Activated T-helper 1 cell treated with Interleukin-2 at 50 U/mL for 16 hours (primary cell): ENCODE measurements at places on chromosomes 1 and 21.

GRCh38 chr1:89608319-89608983 lies 24.5 kb upstream of the LRRC8C start:
- DNase-seq, result peak; percentile 59

DNA sequence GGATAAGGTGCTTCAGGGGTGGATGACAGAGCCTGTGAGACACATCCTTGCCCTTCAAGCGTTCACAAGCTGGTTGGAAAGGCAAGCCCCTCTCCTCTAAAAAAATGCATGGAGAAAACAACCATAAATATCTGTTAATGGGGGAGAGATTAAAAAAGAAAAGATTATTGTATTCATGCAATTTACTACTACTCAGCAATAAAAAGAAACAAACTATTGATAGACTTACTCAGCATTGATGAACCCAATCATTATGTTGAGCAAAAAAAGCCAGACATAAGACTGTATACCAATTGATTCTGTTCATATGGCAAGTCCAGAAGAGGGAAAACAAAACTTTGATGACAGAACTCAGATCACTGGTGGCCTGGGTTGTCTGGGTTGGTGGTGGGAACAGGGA lies 138.7 kb upstream of the IRF2BP2 start:
- no peak for DNase-seq

DNA sequence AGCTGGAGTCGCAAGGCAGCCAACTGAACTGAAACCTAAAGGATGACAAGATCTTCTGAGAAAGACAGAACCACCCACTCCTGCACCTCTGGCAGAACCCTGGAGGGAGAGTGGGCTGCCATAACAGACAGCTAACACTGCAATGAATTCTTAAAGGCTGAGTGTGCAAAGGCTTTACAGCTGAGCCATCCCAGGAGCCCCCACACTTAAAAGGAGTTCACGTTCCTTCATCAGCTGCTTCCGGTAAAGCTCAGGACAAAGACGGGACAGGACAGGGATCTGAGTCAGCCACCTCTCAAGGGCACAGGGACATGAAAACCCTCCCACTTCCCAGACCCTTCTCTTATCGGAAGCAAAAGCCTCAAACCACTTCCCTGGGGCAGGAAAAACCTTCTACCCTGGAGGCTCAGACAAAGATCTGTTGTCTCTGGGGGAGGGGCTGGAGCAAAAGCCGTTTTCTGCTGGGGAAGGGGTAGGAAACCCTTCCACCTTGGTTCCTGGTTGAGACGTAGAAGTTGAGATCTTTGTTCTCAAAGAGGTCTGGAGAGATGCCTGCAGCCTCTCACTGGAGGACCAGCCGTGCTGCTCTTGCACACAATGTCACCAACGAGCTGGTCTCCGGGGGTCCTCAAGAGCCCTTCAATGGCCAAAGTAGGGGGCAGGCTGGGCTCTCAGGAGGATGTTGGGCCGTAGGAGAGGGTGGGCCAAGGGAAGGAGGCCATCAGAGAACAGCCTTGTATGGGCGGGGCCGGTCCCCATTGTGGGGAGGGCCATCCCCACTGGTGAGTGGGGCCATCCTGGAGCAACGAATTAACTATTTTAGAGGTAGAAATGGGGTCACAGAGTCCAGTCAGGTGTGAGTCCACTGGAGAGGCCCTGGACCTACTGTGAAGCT lies 452.4 kb downstream of the PTPRU start:
- no peak for DNase-seq

GRCh38 chr1:51518586-51519047 lies 449 bp downstream of the EPS15 start:
- DNase-seq, result peak; percentile 30

DNA sequence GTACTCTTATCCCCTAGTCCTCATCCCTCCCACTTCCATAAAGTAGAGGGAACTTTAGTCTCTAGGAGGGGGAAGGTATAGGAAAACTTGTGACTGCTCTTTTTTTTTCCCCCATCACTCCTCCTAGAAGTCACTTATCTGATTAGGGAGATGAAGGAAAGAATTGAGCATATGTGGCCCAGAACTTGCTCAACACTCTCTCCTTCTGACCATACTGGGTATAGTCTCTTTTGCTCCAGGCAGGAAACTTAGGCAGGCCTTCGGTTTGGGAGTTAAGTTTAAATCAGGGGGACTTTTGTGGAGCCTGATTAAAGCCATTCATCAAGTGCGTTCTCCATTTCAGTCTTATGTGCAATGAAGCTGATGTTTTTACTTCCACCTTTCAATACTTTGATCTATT lies 5.8 kb downstream of the UBE2U start:
- DNase-seq, result no peak

GRCh38 chr1:26029864-26030481 lies 8.4 kb downstream of the EXTL1 start:
- DNase-seq, result no peak

GRCh38 chr1:180973369-180973768 lies 49.3 kb downstream of the STX6 start:
- no peak for DNase-seq

DNA sequence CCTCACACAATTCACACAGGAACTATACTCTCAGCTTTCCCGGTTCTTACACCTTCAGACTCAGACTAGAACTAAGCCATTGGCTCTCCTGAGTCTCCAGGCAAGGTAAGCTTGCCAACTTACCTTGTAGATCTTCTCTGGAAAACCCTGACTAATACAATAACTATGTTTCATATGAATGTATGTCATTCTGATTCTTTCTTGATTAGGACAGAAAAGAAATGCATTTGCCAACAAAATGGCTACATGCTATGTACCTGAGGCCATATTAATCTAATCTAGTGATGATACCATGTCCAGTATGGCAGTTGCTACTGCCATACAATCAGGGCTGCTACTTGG lies 9.8 kb upstream of the ZSWIM5 start:
- DNase-seq, result no peak

DNA sequence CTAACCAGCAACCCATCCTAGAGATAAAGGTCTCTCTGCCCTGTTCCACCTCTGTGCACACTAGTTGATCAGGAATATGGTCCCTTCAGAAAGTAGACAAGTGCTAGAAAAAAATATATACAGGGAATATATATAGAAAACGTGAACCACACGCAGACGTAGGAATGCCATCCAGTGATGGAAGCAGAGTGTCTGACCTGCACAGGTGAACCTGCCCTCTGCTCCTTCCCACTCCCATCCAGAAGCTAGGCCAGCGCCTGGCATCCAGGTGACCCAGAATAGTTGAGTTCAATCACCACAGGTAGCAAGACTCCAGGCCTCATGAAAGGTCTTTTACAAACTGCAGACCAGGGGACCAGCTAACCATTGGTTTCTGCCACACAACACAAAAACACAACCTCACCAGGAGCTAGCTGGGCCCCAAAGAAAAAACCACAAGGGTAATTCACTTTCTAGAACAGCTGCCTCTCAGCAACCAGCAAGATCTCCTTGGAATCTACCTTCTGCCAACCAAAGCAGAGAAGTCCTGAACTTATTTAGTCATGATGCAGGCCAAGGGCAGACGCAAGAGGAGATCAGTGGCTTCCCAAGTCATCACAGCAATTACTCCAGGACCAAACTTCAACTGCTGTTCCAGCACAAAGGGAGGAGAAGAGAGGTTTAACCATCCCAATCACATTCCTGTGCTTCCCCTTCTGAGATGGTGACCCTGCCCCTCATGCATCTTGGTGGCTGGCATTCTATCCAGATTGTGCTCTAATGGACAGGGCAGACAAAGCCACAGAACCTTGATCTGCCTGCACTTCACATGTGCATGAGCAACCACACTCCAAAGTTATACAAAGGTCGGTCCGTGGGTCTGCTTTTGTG lies 53.0 kb downstream of the GPR161 start:
- DNase-seq, result no peak

DNA sequence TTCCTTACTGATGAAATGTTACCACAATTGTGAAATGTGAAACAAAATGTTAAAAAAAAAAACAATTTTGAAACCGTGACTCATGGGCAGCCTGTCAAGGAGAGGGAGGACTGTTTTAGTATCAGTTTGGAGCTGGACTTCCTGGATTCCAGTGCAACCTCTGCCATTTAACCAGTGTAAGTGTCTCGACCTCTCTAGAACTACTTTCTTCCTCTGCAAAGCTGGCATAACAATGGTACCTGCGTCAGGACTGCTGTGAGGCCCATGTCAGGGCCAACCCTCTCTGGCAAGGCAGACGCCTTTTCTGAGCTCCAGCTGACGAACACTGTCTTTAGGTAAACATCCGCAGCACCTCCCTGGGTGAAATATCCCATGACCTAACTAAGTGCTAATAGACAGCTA lies 20.9 kb downstream of the URB1 start:
- DNase-seq, result no peak

DNA sequence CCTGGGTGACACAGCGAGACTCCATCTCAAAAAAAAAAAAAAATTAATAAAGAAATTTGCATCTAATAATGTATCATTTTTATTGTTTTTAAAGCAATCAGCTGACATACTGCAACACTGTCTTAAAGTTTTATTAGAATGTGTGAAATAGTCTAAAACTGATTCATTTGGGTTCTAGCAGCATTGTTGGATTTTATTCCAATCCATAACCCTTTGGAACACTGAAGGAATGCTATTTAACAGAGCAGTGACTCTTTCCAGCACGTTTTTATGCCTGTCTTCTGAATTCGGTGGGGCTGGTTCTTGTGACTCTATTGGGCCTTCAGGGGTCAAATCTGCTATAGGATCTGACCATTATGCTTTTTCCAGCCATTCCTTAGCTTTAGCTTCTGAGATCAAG lies 18.2 kb upstream of the FMO4 start:
- no peak for DNase-seq

GRCh38 chr1:31244326-31244725 lies 4.6 kb upstream of the NKAIN1 start:
- no peak for DNase-seq

DNA sequence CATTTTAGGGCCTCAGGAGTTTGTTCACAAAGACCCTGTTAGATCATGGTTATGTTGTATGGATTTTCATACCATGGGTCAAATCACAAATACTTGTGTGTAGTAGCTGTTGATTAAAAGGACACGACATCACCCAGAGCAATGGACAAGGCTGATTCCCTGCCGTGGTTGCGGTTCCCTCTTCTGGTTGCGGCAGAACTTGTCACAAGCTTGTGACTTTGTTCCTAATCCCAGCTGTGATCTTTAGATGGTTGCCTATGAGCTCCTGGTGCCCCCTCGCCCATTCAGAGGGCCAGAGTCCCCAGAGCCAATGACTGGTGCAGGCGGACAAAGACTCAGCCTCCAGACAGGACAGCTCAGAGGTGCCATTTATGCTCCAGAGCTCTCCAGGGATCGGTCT lies 11.8 kb upstream of the SDHB start:
- DNase-seq, result no peak

GRCh38 chr1:97488530-97488929 lies 432.3 kb downstream of the DPYD start:
- DNase-seq, result no peak

GRCh38 chr21:32278518-32279376 lies at the start of gene MIS18A:
MIS18A (minus strand) TSS chr21:32279049; CDS start chr21:32279014, 35 bp downstream.
- DNase-seq, result peak; percentile 96

DNA sequence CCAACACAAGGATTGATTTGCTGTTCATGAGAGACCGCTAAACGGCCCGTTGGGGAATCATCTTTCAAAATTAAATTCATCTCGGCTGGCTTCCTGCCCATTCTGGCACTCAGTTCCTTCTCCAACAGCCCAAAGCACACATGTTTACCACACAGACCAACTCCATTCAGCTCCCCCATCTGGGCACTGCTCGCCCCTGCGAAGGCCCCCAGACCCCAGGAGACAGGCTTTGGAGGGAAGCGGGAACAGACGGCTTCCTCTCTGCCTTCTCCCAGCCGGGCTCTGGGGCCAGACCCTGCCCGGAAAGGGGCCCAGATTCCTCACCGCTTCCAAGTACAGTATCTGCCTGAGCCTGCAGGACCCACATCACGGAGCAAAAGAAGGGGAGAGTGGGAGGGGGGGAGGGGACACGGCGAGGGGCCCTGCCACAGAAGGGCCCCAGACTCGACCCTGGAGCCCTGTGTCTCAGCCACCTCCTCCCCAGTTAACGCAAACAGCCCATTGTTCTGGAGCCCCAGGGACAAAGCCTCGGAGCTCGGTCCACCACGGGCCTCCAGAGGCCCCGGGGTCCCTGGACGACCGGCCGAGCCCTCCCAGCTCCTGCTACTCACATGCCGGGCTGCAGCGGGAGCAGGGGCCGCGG lies 660 bp downstream of the MEGF6 start:
- DNase-seq, result no peak

DNA sequence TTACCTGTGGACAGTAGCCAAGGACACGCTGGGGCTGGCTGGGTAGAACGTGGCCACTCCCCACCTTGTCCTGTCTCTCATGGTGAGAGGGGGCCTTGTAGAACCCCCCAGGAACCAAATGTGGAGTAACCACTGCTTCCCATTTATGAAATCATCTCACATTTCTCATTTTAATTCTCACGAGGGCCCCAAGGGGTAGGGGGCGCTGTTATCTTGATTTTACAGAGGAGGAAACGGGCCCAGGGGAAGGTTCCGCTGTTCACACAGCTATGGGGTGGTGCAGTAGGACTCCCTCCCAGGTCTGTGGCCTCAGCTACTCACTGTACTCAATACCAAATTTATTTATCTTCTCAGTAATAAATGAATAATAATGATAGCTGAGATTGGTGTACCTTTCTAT lies 5.5 kb downstream of the SMPDL3B start:
- peak; percentile 54 for DNase-seq

DNA sequence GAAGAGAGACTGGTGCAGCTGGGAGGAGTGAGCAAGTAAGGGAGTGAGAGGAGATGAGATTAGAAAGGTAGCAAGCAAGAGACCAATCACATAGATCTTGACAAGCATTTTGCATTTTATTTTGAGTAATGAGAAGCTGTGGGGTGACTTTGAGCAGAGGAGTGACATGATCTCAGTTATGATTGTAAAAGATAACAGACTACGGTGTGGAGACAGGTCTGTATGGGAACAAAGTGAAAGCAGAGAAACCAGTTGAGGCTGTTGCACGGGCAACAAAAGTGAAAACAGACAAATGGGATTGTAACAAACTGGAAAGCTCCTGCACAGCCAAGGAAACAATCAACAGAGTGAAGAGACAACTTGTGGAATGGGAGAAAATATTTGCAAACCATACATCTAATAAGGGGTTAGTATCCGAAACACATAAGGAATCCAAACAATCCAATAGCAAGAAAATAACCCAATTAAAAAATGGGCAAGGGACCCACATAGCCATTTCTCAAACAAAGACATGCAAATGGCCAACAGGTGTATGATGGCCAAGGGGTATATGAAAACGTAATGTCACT lies 68.4 kb downstream of the SNRPE start:
- DNase-seq, result no peak

GRCh38 chr1:201737352-201738060 lies 91.5 kb upstream of the IPO9 start:
- no peak for DNase-seq

- no peak for DNase-seq
Measured at GRCh38 chr1:55150880-55151588, 64.1 kb downstream of the USP24 start.

DNA sequence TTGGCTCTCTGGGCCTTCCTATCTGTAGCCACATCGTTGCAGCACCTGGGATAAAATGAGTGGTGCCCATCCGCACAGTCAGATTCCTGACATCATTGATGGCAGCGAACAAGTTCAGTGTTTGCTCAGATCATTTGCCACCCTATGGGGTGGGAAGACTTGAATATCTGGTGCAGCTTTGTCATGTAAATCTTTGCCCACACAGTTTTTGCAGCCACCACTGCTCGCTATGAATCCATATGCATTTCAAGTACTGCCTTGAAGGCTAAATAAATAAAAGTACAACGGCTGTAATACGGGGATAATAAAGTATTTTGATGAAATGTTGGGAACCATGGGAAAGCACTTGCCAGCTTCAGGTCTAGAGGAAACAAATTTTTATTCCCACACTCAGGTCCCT lies 56.3 kb upstream of the COA6 start:
- no peak for DNase-seq

GRCh38 chr21:36747815-36748383 lies 49.0 kb downstream of the SIM2 start:
- DNase-seq, result no peak

- DNase-seq, result no peak
Measured at GRCh38 chr1:174964972-174965361, 34.8 kb upstream of the CACYBP start.
